Stimulated activated CD8-positive, alpha-beta memory T cell treated with anti-CD3 and anti-CD28 coated beads, Interleukin-4, amount 100 ng/mL, for 4 hours (primary cell): ENCODE measurements at places on chromosomes 1 and 21.

DNA sequence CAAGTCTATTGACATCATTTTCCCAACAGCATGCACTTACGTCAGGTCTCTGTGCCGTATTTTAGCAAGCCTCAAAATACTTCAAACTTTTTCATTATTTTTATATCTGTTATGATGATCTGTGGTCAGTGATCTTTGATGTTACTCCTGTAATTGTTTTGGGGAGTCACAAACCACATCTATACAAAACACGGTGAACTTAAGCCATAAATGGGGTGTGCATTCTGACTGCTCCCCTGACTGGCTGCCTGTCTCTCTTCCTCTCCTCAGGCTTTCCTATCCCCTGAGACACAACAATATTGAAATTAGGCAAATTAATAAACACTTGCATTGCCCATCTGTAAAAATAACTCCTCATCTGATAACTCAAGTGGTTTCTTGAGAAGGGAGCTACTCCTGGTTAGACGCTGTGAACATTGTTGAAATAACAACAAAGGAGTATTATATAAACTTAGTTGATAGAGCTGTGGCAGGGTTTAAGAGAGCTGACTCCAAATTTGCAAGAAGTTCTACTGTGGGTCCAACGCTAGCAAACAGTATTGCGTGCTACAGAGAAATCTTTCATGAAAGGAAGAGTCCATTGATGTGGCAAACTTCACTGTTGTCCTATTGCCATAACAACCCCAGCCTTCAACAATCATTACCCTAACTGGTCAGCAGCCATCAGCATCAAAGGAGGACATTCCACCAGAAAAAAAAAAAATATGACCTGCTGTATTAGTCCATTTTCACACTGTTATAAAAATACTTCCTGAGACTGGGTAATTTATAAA lies 105.8 kb upstream of the DSCAM start:
- DNase-seq, result no peak

- DNase-seq, result no peak
Observed at GRCh38 chr1:23427550-23427949, 3.0 kb upstream of the TCEA3 start.

- DNase-seq, result no peak
Observed at GRCh38 chr1:16922885-16923431, 1.2 kb downstream of the CROCC start.

GRCh38 chr1:80846966-80847365 lies 953.8 kb upstream of the ADGRL2 start:
- no peak for DNase-seq

DNA sequence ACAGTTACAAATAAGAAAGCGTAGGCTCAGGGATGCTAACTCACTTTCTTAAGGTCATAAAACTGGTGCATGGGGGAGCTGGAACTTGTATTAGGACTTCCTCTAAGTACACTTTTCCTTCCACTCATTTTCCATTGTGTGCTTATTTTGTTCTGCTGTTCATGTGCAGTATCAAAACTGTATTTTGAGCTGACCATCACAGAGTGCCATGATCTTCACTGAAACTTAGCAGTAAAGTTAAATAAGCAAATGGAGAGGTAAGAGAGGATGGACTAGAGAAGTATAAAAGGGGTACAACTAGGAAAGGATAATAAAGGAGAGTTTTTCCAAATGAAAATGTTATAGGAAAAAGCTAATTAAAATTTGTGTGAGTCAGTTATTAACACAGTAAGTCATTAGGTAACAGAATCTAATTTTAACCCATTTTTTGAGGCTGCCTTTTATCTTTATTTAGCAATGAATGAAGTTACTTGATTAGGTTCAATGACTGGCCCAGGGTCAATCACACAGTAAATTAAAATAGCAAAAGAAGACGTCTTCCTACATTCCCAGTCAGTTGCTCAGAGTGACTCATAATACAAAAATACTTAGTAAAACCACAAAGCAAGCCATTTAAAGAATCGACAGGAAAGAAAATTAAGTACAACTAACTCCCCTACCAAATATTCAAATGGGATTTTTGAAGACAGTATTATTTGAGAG lies 165.8 kb upstream of the C1orf105 start:
- no peak for DNase-seq

DNA sequence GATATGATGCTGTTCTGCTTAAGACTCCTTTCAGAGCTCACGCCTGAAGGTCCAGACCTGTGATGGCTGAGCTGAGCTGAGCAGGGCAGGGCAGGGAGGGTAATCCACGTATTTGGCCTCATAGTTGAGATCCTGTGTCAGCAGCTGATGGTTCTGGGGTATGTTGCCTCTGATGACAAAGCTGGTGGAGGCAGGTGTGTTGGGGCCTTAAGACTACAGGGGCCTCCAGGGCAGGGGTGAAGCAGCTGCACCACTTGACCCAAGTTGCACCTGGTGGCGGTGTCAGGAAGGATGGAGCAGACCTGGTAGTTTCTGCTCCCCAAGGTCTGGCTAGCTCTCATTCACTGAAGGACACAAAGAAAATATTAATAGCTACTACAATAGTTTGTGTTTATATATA lies 57.0 kb downstream of the FCRL5 start:
- DNase-seq, result no peak

DNA sequence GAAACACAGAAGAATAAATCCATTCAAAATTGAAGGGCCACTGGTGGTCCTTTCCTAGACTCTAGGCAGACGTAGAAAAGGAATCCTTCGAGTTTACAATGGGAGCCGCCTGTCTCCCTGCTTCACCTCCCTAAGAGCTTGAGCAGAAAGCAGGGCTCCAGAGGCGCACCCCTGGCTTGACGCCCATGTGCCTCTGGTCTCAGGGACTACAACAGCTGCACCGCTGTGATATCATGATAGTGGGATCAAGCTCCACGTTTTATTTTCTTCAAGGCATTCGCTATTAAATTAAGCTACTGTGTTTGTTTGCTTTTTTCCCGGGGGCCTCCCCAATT lies 403 bp upstream of the C1orf122 start:
- no peak for DNase-seq

DNA sequence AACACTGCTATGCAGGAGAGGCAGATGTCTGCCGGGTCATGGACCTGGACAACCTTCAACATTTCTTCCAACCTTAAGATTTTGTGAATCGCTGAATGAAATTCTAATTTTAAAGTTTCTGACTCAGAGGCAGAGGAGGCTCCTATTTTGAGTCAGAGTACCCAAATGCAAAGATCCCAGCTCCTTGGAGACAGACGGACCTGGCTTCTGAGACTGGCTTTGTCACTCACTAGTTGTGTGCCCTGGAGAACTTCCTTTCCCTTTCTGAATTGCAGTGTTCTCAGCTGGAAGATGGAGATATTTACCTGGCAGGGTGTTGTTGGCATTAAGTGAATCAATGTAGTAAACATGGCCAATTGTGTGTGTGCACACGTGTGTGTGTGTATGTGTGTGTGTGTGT lies 51.9 kb downstream of the IER5 start:
- no peak for DNase-seq

GRCh38 chr1:205636732-205637131 lies 4.9 kb upstream of the ELK4 start:
- no peak for DNase-seq

- no peak for DNase-seq
Observed at GRCh38 chr1:70910013-70910412, 137.6 kb downstream of the PTGER3 start.

DNA sequence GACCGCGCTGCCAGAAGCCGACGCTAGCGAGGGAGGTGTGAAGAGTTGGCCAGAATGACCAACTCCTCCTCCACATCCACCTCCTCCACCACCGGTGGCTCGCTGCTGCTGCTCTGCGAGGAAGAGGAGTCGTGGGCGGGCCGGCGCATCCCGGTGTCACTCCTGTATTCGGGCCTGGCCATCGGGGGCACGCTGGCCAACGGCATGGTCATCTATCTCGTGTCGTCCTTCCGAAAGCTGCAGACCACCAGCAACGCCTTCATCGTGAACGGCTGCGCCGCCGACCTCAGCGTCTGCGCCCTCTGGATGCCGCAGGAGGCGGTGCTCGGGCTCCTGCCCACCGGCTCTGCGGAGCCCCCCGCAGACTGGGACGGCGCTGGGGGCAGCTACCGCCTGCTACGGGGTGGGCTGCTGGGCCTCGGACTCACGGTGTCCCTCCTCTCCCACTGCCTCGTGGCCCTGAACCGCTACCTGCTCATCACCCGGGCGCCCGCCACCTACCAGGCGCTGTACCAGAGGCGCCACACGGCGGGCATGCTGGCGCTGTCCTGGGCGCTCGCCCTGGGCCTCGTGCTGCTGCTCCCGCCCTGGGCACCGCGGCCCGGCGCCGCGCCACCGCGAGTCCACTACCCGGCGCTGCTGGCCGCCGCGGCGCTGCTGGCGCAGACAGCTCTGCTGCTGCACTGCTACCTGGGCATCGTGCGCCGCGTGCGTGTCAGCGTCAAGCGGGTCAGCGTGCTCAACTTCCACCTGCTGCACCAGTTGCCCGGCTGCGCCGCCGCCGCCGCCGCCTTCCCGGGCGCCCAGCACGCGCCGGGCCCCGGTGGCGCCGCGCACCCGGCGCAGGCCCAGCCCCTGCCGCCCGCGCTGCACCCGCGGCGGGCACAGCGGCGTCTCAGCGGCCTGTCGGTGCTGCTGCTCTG lies 1.2 kb downstream of the GPR88 start:
- DNase-seq, result no peak

DNA sequence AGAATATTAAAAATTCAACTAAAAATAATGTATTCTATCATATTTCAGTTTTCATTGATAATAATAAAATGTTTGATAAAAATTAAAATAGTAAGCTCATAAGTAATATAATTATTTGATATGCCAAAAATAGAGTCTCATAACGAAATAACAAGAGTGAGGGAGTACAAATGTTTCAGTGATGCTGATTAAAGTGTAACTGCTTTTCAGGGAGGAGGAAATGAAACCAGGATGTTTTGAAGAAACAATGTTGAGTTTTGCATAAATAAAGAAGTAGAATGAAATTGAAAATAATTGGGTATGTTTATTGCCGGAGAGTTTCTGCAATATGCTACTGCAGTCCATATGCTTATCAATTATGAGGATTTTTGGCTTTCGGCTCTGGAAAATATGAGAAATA lies 1159.8 kb upstream of the ADGRL2 start:
- DNase-seq, result no peak

DNA sequence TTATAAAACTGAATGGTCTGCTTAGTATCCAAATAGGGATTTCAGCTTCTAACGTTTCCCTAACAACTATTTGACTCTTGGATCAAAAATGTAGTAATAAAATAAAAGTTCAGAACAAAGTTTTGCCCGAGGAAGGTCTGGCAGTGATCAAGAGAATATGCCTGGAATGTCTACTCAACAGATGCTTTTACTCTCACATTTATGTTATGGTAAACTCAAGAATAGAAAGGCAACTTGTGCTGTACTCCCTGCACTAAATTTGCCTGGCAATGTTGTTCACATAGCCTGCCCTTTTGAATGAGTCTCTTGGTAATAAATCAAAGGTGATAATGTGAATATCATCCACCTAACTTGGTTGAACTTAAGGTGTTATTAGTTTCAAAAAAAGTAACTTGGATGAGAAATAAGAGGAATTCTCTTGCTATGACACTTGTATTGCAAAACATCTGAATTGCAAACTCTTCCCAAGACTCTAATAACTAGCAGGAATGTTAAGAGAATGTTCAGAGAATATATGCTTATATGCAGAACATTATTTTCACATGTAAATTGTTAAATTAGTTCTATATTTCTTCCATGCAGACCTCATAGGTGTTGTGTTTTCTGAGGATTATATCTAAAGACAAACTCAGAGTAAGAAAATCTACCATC lies 215.8 kb downstream of the COL24A1 start:
- DNase-seq, result no peak

- no peak for DNase-seq
Observed at GRCh38 chr1:76190749-76191424, 116.3 kb downstream of the ST6GALNAC3 start.

DNA sequence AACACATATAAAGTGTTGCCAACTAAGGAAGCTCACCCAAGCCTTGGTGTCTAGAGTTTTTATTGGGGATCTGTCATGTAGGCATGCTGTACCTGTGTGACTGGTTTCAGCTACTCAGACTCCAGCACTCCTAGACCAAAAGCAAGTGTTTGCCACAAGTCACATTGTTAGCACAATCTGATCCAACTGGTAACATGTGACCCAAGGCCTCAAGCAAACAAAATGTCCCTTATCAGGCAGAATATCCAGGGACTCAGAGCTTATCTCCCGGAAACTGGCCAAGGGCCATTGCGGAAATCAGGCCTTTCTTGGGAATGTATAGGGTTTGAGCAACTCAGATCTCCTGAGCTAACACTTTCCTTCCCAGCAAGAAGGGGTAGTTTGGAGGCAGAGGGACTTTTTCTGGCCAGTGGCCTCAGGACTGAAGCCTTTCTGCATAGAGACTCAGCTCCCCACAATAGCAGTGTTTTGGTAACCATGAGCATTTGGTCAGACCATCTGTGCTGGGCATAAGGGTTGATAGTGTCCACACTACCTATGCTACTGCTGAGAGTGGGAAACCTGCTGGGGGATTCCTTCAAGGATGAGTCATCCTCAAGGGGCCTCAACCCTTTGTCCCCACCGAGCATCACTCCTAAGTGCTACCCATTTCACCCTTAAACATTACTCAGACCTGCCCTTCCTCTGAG lies 29.6 kb downstream of the NHLH2 start:
- no peak for DNase-seq

DNA sequence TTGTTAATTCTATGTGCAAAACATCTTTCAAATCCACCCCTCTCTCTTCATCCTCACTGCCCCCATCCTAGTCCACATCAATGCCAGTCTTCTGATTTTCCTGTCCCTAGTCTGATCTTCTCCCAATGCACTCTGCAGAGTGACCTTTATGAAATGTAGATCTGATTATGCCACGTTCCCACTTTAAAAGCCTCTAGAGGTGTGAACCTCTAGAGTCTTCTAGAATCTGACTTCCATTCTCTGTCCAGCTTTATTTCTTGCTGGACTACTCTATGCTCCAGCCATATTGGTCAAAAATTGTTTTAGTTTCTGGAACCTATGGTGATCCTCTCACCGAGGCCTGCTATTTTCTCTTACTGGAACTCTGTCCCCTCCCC lies 32.5 kb downstream of the ZNF648 start:
- DNase-seq, result no peak

DNA sequence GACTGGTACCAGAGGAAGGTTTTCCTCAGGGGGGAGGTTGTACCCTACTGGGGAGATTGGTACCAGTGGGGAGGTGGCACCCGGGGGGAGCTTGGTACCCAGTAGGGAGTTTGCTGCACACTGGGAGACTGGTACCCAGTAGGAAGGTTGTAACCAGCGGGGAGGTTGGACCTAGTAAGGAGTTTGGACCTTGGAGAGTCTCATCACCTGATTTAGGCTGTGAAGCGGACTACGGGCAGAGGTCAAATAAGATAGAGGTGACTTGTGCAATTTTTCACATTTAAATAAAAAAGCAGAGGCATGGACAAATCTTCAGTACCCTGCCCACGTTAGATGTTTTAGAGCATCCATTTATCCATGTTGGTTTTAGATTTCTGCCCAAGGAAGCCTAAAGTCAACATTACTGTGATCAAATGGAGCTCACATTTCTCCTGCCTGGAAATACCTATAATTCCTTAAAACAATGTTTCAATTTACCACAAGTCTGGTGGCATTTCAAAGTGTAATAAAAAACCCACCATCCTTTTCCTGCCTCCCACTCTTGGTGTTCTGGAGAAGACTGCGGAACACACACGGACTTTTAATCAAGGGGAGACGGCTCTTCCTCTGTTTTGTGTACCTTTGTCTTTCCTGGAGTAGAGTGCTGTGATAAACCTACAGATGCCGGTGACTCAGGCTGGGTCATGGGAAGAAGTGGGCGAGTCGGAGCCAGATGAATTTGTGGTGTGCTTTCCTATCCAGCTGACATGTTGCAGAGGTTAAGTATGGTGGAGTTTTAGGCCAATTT lies 36.2 kb upstream of the MRPS6 start:
- no peak for DNase-seq

GRCh38 chr1:66599346-66599745 lies 65.4 kb downstream of the SGIP1 start:
- no peak for DNase-seq
